ENCODE measurements at places on chromosomes 1 and 21.

- no peak for DNase-seq
Observed at GRCh38 chr1:204962742-204963632, 80.0 kb upstream of the CNTN2 start.

GRCh38 chr1:117541003-117541402 is 64.8 kb upstream of the TENT5C start:
- no peak for DNase-seq

GRCh38 chr1:233060461-233060994 is 110.1 kb downstream of the NTPCR start:
- DNase-seq, result no peak

DNA sequence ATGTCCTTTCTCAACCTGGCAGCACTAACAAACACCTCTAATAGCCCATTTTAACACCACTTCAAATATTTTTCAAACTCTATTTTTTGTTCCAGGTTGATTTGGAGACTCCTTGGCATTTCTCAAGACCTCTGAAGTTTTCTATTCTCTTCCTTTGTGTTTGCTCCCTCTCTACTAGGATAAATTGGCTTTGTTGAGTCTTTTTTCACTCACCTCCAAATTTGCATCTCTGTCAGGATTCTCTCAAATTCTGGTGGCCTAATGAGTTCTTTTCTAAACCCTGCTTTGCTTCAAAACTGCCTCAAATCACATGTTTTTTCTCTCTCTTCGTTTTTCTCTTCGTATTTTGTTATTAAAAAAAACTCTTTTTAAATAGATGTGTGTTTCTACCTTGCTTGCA is 582.2 kb upstream of the ADGRL4 start:
- no peak for DNase-seq

DNA sequence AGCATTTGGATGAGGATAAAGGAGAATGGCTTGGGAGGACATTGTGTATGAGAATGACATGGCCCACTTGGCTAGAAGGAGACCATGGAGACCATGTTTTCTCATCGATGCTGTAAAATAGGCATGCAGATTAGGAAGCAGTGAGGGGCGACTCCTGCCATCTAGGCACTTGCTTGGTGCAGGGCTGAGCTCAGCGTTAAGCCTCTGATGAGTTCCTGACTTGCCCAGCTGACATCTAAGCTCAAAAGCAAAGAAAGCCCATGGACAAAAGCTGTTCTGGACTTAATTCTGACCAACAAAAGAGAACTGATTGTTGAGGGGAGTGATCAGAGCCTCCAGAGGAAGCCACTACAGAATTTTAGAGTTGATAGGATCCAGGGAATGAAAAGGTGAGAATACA is 74.5 kb downstream of the LRRN2 start:
- DNase-seq, result no peak

- no peak for DNase-seq
Observed at GRCh38 chr1:89873288-89873687, 52.5 kb downstream of the LRRC8D start.

- no peak for DNase-seq
Observed at GRCh38 chr1:95309031-95309471, 75.0 kb downstream of the RWDD3 start.

GRCh38 chr1:21491488-21492355 is 17.5 kb upstream of the ALPL start:
- DNase-seq, result no peak

DNA sequence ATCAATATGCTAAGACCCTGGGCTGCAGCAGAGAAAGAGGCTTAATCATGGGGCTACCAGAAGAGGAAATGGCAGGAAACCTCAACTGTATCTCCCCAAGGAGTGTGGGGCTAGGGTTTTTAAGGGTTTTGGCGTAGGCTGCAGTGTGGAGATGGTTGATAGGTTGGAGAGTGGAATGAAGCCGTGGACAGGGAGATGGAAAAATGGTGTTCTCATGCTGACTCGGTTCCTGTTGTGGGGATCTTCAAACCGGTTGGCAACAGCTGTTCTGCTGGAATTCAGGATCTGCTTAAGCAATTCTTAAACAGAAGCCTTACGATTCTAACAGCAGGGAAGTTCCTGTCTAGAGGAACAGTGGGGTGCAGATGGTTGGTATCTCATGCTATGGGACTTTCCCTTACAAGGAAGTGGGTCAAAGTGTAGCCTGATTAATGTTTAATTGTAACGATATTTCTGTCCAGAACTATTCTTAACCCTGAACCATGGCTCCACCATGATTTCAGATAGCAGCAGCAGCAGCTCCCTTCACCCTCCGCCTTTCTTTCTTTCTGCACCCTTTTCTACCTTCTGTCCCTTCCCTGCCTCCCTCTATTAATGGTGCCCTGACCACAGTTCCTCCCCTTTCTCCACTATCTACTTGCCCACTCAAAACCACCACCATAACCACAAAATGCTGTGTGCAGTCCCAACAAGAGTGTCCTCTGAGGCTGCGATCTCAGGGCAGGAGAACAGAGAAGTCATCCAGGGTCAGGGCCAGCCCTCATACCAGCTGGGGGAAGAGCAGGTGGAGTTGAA is 30.8 kb downstream of the RSPH1 start:
- DNase-seq, result no peak

- no peak for DNase-seq
Observed at GRCh38 chr1:8448911-8449661, 131.2 kb downstream of the SLC45A1 start.

DNA sequence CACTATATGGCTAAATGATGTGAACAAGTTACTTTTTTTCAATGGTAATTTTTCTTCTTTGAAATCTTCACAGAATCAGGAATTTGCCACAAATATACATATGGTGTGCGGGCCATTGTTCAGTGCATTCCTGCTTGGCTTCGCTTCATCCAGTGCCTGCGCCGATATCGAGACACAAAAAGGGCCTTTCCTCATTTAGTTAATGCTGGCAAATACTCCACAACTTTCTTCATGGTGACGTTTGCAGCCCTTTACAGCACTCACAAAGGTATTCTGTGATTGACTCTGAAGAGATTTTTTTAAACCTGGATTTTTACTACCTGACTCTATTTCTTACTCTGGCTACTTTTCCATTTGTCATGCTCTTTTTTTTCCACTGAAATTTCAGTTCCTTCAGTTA is 76.2 kb upstream of the KIAA1614 start:
- DNase-seq, result no peak

GRCh38 chr1:173827611-173828010 is 2.9 kb upstream of the CENPL start:
- DNase-seq, result no peak

- no peak for DNase-seq
Observed at GRCh38 chr1:198519639-198520501, 20.6 kb downstream of the ATP6V1G3 start.

DNA sequence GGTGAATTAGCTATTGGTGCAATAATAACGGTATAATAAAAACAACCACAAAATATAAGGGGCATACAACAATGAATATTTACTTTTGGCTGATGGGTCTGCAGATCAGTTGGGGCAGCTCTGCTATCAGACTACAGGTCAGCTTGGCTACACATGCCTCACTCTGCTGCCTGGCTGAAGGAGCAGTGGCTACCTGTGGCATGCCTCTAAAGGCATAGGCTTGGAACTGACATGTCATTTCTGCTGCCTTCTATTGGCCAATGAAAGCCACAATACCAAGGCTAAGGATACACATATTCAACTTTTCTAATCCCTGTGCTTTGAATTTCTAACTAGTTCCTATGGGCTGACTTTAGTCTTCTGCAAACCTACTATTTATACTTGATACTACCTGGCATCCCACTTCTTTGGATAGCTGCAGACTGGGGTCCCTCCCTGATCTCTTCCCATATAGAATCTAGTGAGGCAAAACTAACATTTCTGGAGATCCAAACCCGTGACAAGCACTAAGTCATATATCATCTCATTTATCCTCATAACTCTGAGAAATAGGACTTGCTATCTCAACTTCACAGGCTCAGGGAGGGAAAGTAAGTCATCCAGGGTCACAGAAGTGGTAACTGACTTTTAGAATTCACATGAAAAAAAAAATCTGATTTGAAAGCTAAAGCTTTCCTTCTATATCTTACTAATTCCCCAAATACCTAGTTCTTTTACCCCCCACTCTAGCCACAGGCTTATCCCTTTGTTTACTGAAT is 19.2 kb upstream of the SYDE2 start:
- DNase-seq, result no peak

GRCh38 chr1:74731399-74732052 is 1.3 kb downstream of the CRYZ start:
- DNase-seq, result no peak

- no peak for DNase-seq
Observed at GRCh38 chr21:38821959-38822682, 16.4 kb downstream of the ETS2 start.

- peak; percentile 39 for DNase-seq
Observed at GRCh38 chr1:92858564-92859399, 26.9 kb downstream of the RPL5 start.

DNA sequence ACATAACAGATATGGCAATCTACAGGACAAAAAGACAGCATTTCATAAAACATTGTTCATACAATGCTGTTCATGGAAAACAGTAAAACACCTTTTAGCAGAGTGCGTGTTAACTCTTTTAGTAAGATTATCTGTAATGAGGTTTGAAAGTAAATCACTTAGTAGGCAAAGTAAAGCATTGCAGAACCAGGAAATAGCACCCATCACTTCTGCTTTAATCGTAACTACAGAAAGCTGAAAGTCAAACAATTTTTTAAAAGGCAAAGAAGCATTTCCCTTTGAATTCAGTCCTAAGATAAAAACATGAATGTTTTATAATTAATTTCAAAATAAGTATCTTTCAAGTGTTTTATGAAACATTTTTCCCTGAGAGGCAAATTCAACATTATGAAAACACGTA is 63.3 kb upstream of the RNF11 start:
- DNase-seq, result no peak

GRCh38 chr21:33355996-33356395 is 31.2 kb downstream of the IFNAR1 start:
- no peak for DNase-seq

- DNase-seq, result no peak
Observed at GRCh38 chr1:87887100-87887499, 558.4 kb downstream of the LMO4 start.
